ENCODE measurements at places on chromosomes 7 and 10.
A peak's percentile ranks its signal among the peaks of the same experiment; 100 is the strongest.

DNA sequence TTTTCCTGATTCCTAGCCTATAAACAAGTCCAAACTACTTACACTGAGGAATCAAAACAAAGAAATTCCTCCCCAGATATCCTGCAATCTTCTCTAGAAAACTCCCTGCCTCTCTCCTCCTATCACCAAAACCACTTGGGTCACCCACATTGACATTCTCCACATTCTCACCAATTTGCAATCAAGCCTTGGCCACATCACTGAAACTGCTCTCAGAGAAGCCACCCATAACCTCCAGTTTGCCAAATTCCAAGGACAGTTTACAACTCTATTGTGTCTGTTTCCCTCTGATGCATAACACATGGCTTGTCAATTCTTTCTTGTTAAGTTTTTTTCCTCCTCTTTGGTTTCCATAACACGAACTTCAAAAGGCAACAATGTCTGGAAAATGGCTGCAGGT lies 233.5 kb downstream of the XPNPEP1 start:
- no peaks in the 10 kb centered on the region for H3K4me1 ChIP-seq
- H3K27me3 ChIP-seq: no peaks in the 10 kb centered on the region
- no peak overlapping the region for H3K27ac ChIP-seq
- no peak for DNase-seq
- H3K36me3 ChIP-seq: no peaks in the 10 kb centered on the region

DNA sequence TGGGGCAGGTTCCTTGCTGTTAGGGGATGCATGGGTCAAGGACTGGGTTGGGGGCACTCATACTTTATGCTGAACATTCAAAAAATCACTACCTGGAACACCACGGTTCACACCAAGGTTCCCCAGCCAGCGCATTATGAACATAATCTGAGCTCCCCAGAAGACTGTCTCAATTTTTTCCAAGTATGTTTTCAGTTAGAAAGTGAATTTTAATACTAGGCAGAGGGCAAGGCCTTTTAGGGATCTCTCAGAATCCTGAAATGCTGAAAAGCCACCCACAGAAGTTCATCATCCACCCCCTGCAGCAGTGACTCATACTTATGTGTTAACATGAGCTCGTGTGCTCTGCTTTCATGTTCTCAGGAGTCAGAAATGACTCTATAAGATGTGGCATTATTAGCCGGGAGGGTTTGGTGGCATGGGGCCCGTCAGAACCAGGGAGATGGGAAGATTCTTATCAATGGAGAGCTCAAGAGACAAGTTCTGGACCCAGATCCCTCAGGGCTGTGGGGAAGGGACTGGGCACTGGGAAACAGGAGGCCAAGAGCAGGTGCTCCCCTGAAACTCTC lies 185.2 kb upstream of the ITGB1 start:
- no peaks in the 10 kb centered on the region for H3K27me3 ChIP-seq
- no peak overlapping the region for H3K27ac ChIP-seq
- no peak for DNase-seq
- H3K36me3 ChIP-seq: no peaks in the 10 kb centered on the region
- no peak overlapping the region for H3K4me3 ChIP-seq

- H3K4me1 ChIP-seq: no peaks in the 10 kb centered on the region
- DNase-seq: no peak
- H3K27ac ChIP-seq: no peak overlapping the region
- no peaks in the 10 kb centered on the region for H3K36me3 ChIP-seq
Observed at GRCh38 chr7:54985426-54986330, 33.1 kb upstream of the EGFR start.

- no peak for DNase-seq
- H3K27ac ChIP-seq: no peak overlapping the region
- H3K4me1 ChIP-seq: no peaks in the 10 kb centered on the region
- H3K36me3 ChIP-seq: no peaks in the 10 kb centered on the region
- H3K27me3 ChIP-seq: no peaks in the 10 kb centered on the region
- no peak overlapping the region for H3K4me3 ChIP-seq
Observed at GRCh38 chr10:86355571-86356038, 11.0 kb downstream of the GRID1 start.

DNA sequence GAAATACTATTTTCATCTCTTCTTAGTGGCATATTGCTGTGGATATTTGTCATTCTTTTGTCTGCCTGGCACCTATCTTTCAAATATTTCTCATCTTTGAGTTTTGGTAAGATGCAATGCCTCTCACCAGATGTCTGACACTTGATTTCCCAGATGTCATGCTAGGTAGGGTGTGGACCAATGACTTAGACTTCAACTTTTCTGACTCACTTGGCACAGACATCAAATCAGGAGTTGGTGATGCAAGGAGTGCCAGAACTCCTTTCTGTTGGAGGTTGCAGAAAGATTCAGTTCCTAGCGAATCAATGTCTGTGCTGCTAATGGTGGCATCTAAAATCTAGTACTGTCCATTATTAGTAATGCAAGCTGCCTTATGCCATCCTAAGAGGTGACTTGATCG lies 216.9 kb upstream of the FERD3L start:
- H3K27ac ChIP-seq: no peak overlapping the region
- no peak overlapping the region for H3K4me3 ChIP-seq
- H3K4me1 ChIP-seq: no peaks in the 10 kb centered on the region
- DNase-seq: no peak

GRCh38 chr7:92834507-92835260 lies 1.7 kb downstream of the CDK6 start:
- no peaks in the 10 kb centered on the region for H3K27me3 ChIP-seq
- peak overlapping the region; percentile 60 for H3K27ac ChIP-seq
- H3K36me3 ChIP-seq: peaks cover 5% of the 10 kb centered on the region
- no peak for DNase-seq
- peak overlapping the region; percentile 98 for H3K4me3 ChIP-seq

DNA sequence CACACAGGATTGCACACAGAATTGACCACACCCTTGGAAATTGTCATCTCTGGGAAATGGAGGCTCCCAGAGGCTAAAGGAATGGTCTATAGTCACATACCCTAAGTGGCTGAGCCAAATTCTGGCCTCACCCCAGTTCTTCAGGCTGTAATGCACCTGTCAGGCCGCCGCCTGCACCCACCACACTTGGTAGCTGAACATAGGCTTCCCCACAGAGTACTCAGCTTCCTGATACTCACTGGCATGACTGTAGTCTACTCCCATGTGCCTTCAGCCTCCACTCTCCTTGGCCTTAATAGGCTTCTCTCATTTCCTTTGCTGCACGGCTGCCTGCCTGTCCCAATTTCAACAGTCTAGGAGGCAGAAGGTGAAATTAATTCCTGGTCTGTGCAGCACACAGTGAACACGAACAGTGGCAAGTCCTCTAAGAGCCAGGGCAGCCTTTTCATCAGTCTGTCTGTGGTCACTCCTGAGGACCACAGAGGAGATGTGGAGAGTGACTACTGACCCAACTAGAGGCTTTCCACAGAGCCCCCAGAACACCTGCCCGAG lies 42.5 kb downstream of the NUDCD3 start:
- no peak for DNase-seq
- no peak overlapping the region for H3K4me3 ChIP-seq
- no peak overlapping the region for H3K27ac ChIP-seq
- no peaks in the 10 kb centered on the region for H3K27me3 ChIP-seq

GRCh38 chr10:34163075-34163905 lies 651.8 kb downstream of the PARD3 start:
- no peaks in the 10 kb centered on the region for H3K4me1 ChIP-seq
- no peak overlapping the region for H3K4me3 ChIP-seq
- no peak for DNase-seq
- H3K27me3 ChIP-seq: no peaks in the 10 kb centered on the region
- no peaks in the 10 kb centered on the region for H3K36me3 ChIP-seq
- H3K27ac ChIP-seq: no peak overlapping the region

Data from T-cell (primary cell).